ENCODE measurements at places on chromosomes 12 and 14.

DNA sequence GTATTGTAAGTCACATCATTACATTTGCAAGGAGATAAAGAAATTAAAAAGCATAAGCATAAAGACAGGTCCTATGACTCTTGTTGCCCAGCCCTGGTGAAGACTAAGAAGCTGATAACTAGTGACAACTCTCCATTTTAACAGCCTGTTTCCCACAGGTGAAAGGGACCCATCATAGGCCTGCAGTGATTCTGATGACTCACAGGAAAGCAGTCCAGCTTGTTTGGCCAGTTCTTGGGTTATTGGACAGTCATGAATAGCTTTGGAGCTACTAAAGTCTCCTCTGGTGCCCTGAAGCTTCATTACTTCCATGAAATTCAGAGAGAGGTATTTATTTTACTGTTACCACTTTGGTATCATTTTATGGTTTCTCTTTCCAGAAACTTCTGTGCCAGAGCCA lies 55.5 kb upstream of the DYRK2 start:
- peak; percentile 22 for DNase-seq

GRCh38 chr14:25588751-25589150 lies 538.8 kb upstream of the STXBP6 start:
- DNase-seq: no peak

GRCh38 chr12:32365473-32366064 lies 33.8 kb upstream of the FGD4 start:
- DNase-seq: peak; percentile 58

DNA sequence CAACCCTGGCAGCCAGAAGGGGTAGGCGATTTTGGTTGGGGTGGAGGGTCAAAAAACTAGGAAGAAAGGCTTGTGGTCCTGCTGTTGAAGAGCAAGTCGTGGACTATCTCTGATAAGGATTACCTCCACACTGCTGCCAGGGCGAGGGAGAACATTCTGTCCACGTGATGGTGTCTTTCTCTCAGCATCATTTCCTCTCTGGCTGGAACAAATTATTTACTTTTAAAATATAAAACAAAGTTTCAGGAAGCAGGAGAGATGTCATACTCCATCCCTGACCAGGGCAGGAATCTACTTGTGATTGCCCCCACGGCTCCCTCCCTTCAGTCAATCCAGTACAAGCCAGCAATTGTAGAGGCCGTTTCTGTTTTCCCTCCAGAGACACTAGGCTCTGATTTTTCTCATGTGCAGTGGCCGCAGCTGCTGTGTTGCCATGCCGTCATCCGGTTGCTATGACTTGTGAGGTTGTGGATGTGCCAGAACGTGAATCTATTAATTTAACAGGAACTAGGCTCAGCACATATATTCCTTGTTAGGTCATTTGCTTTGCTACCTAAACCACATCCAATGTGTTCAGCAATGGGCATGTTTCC lies 61.5 kb upstream of the PTGR2 start:
- DNase-seq: no peak

DNA sequence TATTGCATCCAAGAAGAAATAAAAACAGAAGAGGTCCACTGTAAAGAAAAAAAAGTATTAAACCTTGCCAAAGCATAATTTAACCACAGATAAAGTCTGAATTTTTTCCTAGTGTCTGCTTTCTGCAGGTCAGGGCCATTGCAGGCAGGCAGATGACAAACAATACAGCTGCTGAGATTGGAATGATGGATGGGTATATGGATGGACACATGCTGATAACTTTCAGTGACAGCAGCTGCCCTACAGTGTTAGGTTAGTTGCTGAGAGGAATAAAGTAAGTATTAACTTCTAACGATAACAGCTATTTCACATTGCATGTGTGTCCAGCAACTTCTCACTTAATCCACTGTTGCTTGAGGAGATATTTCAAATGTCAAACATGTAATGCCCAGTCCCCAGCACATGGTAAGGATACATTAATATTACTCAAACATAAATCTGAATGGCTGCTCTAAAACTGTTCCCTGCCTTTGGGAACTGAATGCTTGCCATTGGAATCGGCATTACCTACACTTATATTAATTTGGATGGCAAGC lies 515.3 kb downstream of the RMST start:
- DNase-seq: peak; percentile 14

DNA sequence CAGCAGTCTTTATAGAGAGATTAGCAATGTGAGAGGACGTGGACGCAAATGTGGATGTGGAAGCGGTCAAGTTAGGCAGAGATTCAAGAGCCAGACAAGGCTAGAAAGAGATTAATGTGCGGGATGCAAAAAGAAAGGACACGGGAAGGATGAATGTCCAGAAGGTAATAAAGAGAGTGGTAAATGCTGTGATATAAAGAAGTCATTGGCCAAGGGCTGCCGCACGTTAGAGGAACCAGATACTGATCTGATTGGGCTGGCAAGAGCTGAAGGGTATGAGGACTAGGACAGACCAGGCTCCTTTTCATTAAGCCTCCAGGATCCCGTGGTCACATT lies 59.5 kb downstream of the DHRS2 start:
- no peak for DNase-seq

DNA sequence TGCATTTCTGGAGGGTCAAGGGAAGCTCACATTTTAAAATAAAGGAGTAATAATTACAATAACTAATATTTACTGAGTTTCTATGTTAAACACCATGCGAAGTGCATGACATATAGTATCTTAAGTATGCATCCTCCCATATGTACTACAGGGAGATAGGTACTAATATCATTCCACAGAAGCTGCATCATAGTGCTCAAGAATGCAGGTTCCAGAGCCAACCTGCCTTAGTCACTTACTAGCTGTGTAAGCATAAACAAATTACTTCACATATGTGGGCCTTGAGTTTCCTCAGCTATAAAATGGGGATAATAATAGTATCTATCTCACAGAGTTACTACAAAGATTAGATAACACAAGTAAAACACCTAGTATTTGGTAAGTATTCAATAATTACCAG lies 18.3 kb downstream of the ARMH4 start:
- DNase-seq: no peak

- no peak for DNase-seq
Observed at GRCh38 chr12:79371226-79371625, 319.5 kb downstream of the PAWR start.

- no peak for DNase-seq
Observed at GRCh38 chr12:90816353-90817089, 138.5 kb downstream of the CCER1 start.

GRCh38 chr12:28132398-28132797 lies 57.9 kb upstream of the CCDC91 start:
- no peak for DNase-seq

DNA sequence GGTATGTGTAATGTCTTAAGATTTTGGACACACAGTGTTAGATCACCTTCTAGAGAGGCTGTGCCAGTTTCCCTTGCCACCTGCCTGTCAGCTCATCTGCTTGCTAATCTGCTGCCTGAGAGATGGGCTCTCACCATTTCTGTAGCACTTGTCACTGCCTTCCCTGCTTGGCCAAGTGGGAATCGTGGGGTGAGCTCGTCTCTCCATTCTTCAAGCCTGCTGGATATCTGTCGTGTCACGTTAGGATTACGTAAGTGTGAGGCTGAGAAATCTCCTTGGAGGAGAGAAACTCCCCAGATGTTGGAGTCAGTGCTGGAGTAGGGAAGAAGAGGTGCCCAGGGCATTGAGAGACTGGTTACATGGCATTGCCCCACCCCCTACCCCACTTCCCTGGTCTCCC lies 8.6 kb upstream of the RPH3A start:
- no peak for DNase-seq

- no peak for DNase-seq
Observed at GRCh38 chr12:92299344-92299743, 153.7 kb upstream of the BTG1 start.

GRCh38 chr12:40137252-40137651 lies 31.4 kb upstream of the SLC2A13 start:
- no peak for DNase-seq

DNA sequence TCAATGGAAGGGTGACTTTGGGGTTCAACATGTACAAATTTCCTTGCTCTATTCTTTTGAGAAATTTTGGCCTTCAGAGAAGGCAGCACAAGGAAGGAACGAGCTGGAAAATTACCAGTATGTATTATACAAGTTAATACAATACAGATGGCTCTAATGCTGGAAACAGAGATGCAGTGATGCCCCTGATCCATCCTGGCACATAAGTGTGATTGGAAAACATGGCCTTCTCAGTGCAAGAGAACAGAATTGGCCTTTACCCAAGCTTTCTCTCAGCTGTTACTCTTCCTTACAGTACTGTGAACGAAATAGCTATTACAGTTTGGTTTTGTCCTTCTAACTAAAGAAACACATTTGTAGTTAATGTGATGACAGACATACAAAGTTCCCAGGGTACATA lies 102.5 kb upstream of the GPHB5 start:
- no peak for DNase-seq

DNA sequence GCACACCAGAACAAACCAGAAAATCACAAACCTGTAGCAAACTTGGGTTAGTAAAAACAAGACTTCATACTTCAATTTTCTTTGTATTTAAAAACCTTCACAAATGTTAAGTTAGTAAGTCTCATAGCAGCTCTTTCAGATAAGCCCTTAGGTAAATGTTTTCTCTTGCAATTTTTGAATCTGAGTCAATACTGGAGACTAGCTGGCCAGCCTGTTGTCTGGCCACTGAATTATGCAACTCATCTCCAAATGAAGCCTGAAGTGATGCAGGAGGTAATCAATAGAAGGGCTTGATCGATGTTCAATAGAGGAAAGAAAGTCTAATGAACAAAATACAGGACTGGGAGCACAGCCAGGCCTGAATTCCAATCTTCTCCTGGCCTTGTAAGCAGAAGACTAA lies 465.2 kb downstream of the LRIG3 start:
- DNase-seq: no peak

- no peak for DNase-seq
Observed at GRCh38 chr12:12358528-12358927, 1.6 kb downstream of the BORCS5 start.

- no peak for DNase-seq
Observed at GRCh38 chr12:5807090-5807414, 138.0 kb downstream of the ANO2 start.

DNA sequence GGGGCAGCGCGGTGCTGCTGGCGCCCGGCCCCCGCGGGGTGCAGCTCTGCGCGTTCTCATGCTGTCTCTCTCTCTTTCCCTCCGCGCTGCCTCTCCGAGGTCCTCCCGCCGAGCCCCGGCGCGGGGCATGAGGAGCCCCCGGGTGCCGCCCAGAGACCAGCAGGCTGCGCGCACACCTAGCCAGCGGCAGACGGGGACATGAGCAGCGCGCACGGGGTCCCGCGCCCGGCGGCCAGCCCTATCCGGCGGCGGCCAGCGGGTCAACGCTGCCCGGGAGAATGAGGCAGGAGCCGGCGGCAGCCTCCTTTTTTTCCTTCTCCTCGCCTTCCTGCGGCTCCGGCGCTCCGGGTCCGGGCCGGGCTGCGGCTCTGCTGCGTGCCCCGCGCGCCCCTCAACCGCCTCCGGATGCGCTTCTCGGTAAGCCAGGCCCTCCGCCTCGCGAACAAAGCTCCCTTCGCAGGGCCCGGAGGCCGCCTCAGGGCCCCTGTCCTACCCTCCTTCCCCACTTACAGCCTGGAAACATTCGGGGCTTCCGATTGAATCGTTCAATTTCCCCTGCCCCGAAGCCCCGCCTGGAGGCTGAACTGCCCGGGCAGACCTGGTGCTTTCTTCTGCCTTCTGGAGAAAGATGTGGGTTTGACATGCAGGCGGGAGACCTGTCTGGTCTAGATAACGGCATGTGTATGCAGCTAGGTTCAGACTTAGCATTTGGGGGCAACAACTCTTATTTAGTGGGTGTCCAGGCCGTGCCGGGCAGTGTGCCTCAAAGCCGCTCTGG lies at the start of gene TUNAR:
TSS of gene TUNAR (plus strand) at position 72 of the 778 bp plus-strand sequence.
- DNase-seq: peak; percentile 46

DNA sequence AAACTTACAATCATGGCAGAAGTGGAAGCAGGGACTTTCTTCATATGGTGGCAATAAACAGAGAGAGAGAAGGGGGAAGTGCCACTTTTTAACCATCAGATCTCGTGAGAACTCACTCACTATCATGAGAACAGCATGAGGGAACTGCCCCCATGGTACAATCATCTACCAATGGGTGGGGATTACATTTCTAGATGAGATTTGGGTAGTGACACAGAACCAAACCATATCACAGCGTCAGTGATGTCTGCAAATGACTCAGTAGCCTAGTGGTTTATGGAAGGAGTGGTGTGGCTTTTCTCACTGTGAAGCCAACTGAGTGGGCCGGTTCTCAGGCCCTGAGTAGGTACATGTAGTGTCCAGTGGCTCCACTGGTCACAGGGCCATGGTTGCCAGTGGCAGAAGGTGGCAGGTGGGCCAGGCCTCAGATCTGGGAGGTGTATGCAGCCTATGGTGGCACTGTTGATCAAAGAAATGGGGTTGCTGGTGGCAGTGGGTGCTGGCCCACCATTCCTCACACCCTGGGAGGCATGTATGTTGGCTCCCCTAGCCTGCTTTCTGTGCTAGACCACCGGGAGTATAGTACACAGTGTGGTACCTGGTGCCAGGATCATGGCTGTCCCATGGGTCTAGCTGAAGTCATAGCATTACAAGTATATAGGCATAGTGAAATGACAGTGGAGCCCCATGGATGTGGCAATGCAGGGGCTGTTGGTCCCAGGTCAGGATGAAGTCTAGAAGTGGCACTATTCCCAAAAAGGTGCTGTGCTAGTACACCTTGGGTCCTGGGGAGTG lies 191.9 kb downstream of the NUBPL start:
- DNase-seq: no peak

- no peak for DNase-seq
Observed at GRCh38 chr12:90280033-90280432, 571.4 kb upstream of the ATP2B1 start.

GRCh38 chr14:22928237-22929103 lies 706 bp downstream of the PRMT5 start:
- DNase-seq: no peak

DNA sequence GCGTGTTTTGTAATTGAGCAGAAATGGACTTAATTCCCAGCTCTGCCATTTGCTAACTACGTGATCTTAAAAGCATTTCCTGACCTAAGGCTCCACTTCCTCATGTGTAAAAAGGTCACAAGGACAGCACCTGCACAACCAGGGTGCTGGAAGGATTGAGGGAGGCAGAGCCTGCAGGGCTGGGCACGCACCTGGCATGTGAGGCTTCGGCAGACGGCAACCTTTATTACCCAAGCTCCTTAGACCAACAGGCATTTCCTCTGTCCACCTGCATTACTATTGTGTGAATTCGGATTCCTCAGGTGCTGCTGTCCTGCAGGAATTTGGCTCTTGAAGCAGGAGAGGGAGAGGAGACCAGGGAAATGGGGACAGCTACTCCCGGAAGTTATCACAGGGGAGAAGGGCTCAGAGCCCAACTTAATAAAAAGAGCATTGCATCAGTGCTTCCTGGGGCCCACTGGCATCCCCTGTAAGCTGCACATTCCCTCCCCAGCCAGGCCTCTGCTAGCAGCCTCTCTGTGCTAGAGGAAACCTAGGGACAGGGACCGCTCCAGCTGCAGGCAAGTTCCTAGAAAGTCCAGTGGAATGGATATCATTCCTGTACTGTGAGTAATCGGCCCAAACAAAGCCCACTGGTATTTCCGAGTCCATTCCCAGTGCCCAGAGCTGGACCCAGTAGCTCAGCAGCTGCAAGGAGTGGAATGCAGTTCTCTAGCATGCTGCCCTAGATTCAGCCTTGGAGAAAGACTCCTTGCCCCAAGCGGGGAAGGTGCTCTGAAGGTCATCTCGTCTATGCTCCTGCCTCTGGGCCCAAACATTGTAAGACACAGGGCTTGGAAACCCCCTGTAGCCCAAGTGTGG lies 157.1 kb upstream of the CCND2 start:
- no peak for DNase-seq

- DNase-seq: no peak
Observed at GRCh38 chr12:28065374-28065773, 92.8 kb upstream of the PTHLH start.
